ENCODE measurements at places on chromosomes 16 and 17. TPM values are rescaled to one million over a fixed set of nuclear protein-coding genes. Genes with fewer than 3 reads are reported as not detected.
A peak's percentile ranks its signal among the peaks of the same experiment; 100 is the strongest.

DNA sequence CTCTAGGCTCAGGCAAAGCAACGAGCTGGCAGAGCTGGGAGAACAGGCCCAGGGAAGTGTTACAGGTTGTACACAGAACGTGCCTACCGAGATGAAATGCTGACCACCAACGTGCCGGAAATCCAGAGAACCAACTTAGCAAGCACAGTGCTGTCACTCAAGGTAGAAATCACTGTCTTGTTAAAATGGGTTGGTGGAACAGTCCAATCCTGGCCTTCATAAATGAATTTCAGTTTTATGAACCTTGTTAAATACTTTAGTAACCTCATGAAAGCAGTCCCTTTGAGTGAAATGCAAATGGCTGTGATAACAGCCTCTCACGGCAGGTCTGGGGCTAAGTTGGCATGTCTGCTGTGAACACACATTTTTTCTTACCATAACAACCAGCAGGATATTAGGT, 29.0 kb downstream of the ETV4 start:
- no peak for DNase-seq

Gene MED13
- 59.9 TPM for total RNA-seq

DNA sequence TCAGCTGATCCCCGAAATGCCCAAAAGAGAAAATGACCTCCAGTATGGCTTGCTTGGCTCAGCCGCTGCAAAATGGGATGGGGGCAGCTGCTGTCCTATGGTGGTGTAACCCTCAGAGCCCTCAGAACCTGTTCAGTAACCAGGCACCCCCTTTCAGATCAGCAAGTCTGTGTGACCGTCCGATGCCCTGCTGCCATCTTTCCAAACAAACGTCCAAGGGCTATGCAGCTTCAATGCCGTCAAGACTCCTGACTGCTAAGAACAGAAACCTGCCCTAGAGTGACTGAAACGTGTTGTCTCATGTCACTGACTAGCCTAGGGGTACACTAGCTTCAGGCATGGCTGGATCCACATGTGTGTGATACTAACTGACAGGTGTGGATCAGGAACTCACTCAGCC, 70.4 kb downstream of the GNAO1 start:
- no peak for DNase-seq

Gene LPCAT2
- total RNA-seq: 11.3 TPM

DNA sequence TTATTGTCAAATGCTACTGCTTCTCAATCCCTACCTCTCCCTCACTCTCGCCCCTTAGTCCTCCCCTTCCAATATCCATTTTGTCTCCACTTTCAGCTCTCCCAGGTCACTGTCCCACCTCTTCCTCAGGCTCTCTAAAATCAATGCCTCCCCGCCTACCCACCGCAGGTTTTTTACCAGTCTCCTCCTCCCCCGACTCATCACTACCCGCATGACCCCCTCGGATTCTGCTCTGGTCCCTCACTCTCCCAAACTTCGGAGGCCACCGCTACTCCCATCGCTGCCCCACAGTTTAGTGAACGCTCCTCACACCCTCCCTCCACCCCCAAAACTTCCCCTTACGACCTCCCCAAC, 513 bp downstream of the CRLF3 start:
- DNase-seq: no peak

- no peak for DNase-seq
These were observed 17.7 kb downstream of the KIF19 start for GRCh38 chr17:74343526-74344284.

DNA sequence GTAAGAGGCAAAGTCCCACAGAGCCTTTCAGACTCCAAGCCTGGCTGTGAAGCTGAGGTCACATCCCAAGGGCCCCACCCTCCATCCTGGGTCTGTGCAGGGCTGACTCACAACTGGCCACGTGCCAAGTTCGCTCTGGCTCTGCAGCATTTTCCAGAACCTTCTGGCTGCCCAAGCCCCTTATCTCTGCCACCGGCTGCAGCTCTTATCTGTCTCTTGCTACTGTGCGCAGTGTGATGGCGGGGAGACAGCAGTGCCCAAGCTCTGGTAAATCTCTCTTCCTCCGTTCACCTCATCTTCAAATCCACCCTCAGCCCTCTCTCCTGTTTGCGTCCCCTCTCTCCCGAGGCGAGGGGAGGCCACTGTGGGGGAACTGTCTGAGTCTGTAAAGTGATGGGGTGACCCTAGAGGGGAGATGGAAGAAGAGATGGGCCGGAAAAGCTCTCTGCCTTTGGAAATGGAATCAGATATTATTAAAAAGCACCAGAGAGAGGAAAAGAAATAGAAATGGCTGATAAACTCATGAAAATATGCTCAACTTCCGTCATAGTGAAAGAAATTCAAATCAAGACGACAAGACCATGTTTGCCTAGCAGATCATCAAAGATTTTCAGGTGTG, 162.7 kb upstream of the CDC42EP4 start:
- DNase-seq: no peak

DNA sequence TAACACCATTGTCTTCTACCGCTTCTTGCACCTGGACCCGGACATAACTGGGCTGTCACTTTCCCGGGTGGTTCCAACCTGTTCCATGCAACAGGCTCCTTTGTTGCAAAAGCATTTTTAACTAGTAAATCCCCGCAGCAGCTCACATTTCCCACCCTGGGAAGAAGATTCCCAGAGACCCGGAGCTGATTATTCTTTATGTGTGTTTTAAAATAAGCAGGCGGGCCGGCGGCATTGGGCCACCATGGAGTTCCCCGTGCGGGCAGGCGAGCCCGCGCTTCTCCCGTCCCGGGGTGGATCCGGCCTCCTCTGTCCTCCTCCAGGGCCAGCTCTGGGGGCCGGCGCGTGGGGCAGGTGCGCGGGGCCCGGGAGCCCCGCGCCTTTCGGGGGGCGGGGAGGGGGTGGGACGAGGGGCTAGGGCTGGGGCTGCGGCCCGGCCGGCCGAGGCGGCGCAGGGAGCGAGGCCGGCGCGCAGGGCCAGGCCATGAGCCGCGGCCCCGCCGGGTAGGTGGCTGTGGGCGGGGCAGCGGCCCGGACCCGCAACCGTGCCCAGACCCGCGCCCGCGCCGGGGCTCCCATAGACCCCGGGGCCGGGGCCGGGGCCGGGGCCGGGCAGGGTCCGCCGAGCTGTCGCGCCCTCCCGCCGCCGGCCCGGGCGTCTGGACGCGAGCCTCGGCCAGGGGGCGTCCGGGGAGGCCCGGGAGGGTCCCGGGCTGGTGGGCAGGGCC, 1.7 kb downstream of the CRAMP1 start:
- no peak for DNase-seq

GRCh38 chr16:30082545-30083090, 6.8 kb downstream of the PPP4C start:
- no peak for DNase-seq

DNA sequence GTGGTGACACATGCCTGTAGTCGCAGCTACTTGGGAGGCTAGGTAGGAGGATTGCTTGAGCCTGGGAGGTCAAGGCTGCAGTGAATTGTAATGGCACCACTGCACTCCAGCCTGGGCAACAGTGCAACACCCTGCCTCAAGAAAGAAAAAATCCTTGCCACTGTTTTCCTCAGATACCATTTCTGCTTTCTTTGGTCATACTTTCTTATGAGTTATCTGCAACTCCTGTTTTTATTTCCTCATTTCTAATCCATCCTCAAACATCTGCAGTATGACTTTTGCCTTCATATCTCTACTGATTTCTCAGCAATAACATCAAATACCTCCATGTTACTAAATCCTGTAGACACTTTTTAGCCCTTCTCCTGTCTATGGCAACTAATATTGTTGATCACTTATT, 3.1 kb upstream of the AP2B1 start:
- no peak for DNase-seq

Gene ST6GALNAC2
- 24.8 TPM for total RNA-seq

Gene TOM1L1
- 17.7 TPM for total RNA-seq

DNA sequence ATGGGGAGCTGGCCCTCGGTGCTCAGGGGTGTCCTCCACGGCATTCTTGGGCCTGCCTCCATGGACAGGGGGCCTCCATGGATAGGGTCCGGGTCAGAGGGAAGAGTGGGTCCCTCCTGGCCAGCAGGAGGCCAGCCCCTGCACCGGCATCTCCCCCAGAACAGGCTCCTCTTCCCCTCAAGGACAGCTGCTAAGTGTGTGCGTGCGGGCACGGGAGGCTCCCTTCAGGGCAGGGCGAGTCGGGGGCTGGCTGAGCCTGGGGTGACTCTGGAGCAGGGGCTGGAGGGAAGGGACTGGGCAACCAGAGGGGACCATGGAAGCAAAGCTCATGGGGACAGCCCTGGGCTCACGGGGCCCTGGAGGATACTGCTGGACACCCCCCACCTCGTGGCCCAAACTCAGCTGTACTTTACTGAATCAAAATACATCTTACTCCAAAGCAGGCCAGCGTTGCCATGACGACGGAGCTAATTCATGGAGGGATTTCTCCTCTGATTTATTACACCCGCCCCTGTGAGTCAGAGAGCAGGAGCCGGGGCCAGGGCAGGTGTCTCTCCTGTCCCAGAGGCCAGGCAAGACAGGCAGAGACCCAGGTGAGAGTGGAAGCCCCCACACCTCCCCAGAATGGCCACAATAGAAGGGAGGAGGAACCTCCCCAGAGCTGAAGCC, 2.1 kb downstream of the CASKIN1 start:
- no peak for DNase-seq

DNA sequence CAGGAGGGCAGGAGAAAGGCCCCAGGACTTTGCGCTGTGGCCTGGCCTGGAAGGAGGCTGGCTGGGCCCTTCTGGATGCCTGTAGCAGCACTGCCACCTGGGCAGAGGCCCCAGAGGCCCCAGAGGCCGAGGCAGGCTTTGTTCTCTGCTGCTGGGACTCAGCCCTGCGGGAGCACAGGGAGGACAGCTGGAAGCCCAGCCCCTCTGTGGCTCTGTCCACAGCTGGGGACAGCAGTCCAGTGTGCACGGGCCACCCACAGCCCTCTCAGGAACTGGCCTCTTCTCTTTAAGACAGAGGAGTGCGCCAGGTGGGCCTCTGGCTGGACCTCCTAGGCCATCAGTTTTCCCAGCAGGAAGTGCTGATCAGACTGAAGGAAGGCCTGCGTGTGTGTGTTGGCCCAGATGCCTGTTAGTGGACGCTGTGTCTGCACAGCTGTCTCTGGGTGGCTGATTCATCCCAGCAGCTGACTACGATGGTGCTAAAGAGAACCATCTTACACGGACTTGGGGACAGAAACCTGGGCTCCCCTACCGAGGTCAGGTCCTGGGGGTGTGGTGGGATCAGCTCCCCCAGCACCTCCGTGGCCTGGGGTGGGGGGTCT, 26.9 kb upstream of the ZNF750 start:
- DNase-seq: no peak

- no peak for DNase-seq
These were observed 126.5 kb upstream of the CORO6 start for GRCh38 chr17:29749045-29749825.

Gene TNRC6C
- total RNA-seq: 14.7 TPM

Gene WSCD1
- 2.0 TPM for total RNA-seq

Gene OMG
- total RNA-seq: not detected

DNA sequence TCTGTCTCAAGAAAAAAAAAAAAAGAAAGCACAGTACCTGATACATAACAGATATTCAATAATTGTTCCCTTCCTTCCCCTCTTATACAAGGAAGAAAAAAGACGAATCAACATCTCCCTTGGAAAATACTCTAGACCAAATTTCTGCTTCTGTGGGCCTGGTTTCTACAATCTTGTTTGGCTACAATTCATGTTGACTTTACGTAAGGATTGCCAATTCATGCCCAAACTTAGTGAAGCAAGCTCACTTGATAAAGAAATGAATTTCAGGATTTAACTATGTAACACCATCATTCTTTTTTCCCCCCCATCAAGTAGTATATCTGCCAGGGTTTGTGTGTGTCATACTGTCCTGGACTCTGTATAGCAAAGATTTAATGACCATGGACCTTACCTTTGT, 134.2 kb upstream of the TBX2 start:
- DNase-seq: no peak

GRCh38 chr17:61305024-61305423, 94.6 kb upstream of the TBX2 start:
- DNase-seq: peak; percentile 22

Gene LCAT
- total RNA-seq: 33.4 TPM

DNA sequence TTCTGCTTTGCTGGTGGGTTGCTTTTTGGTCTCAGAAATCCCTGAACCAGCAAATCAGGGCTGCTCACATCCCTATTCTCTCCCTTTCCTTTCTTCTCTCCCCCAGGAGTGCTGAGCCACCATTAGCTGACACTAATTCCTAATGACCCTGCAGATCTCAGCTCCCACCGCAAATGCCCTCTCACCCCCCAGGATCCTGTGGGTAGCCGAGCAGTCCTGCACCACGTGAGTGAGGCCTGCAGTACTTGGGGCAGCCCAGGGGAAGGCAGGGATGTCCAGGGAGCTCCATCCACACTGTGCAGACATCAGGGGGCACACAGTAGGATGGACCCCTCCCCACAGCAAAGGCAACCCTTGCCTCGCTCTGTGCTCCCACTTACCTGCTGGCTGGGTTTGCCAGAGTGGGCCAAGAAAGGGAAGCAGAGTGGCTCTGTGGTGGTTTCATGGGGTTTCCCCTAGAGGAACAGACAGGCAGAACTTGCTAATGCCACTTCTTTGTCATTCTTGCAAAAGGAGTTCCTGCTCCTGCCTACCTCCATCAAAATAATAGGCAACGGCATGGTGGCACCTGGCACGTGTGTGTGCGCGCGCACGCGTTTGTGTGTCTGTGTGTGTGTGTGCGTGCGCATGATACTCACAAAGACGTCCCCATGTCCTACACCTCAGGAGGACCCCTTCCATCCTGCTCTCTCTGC, 135.6 kb downstream of the GAS7 start:
- no peak for DNase-seq

GRCh38 chr17:82230609-82231311, 1.9 kb downstream of the SLC16A3 start:
- no peak for DNase-seq

- no peak for DNase-seq
These were observed 10.8 kb downstream of the ZNF750 start for GRCh38 chr17:82828875-82829487.

DNA sequence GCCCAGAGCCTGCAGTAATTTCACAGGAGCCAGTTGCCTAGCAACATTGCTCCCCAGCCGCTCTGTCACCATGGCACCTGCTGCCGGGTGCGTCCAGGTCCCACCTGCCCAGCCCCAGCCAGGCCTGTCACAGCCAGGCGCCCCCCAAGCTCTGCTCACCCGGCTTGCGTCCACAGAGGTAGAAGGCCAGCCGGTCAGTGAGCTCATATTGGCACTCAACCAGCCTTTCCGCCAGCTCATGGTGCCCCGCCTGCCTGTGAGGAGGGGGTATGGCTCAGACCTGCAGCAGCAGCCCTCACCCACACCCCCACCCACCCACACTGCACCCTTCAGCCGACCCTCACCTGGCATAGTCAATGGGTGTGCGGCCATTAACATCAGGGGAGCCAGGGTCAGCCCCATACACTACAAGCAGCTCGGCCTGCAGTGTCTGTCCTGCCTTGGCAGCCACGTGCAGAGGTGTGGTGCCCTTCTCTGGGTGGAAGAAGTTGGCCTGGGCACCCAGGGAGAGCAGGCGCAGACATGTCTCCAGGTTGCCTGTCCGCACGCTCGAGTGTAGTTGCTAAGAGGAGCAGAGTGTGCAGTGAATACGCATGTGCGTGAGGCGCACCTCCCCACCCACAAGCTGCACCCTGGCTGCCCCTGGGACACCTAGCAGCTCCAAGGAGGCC, 7.7 kb downstream of the GIT1 start:
- DNase-seq: no peak

GRCh38 chr16:88526008-88526905, 43.9 kb upstream of the ZC3H18 start:
- DNase-seq: no peak

Gene CDH1
- total RNA-seq: 116 TPM

- no peak for DNase-seq
These were observed 30.6 kb downstream of the METRNL start for GRCh38 chr17:83109793-83110645.

- DNase-seq: no peak
These were observed 522 bp upstream of the VEZF1 start for GRCh38 chr17:57988301-57989250.

Gene SPHK1
- 11.0 TPM for total RNA-seq

- no peak for DNase-seq
These were observed 101.8 kb downstream of the ABCA8 start for GRCh38 chr17:68853439-68853838.
